NCI-H748 treated with DMSO at 0.1 percent for 48 hours (cell line): ENCODE measurements at places on chromosomes 5 and 9.

GRCh38 chr5:148808864-148809642 lies 17.4 kb upstream of the ADRB2 start:
- peak; percentile 23 for DNase-seq

DNA sequence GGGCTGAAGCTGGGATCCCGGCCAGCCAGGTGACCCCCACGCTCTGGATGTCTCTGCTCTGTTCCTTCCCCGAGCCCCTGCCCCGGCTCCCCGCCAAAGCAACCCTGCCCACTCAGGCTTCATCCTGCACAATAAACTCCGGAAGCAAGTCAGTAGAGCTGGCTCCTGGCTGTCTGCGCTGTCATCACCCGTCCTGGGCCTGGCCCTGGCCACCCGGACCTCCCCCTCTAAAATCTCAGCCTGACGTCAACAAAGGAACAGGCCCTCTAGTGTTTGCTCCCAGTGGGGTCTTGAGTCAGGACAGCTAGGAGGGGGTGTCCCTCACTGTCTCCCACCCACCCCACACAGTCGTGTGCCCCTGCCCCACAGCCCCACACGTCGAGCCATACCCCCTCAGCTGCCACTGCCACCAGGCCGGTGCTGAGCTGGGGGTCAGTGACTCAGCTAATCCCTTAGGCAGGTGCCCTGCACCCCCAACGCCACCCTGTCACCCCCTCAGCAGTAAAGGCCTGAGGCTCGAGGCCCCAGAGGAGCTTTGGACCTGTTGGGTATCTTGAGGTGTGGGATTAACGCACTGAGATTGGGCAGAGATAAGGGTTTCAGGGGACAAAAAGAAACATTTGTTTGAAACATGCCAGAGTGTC lies 1.1 kb upstream of the LCNL1 start:
- no peak for DNase-seq

DNA sequence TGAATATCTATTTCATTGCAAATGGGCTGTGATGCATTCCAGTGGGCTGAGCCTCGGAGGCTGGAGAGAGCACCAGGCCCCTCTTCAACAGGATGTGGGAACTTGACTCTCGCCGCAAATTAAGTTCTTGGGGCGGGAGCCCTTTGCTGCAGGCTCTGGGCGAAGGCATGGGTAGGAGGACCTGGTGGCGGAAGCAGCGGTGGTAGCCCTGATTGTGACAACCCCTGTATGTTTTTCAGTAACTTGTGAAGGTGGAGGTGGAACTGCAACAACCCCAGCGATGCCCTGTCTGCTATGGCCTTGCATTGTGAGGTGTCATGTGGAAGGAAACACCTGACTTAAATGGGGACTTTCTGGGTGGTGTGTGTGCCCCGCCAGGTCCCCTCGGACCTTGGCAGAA lies 9.4 kb downstream of the FYB1 start:
- no peak for DNase-seq

DNA sequence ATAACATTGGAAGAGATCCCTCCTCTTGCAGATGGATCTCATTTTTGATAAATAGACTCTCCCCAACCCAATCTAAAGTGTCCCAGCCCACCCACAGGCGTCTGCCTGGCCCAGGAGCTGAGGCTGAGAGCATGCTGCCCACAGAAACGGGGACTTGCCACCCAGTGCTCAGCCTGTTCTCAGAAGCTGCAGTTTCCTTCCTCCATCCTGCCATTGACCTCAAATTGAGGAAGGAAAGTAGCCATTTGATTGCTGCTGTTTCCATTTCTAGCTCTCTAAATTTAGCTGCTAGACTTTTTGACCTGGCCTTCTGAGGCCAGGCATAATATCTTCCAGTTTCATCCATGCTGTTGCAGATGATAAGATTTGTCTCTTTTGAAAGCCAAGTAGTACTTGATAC lies 31.1 kb upstream of the FRMD3 start:
- DNase-seq: no peak

DNA sequence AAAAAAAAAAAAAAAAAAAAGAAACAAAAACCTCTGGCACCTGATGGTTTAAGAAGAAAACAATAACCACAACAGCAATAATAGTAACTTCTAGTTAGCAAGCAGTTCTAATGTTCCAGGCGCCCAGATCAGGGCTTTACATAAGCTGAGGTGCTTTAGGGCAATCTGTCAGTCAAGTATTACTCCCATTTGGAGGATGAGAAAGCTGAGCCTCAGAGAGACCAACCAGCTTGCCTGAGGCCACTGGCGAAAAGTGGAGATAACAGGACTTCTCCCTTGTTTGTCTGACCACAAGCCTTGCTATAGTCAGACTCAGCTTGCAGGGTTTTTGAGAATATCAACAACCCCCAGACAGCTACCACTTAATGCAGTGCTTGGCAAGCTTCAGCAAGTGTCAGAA lies 83.5 kb upstream of the BOD1 start:
- no peak for DNase-seq

GRCh38 chr5:15690611-15691010 lies 190.6 kb downstream of the FBXL7 start:
- no peak for DNase-seq

- DNase-seq: no peak
These were observed 313.6 kb upstream of the CD180 start for GRCh38 chr5:67510204-67510603.

- no peak for DNase-seq
These were observed 158.0 kb upstream of the LHFPL2 start for GRCh38 chr5:78806544-78806943.

- DNase-seq: peak; percentile 86
These were observed 26.4 kb downstream of the ZDHHC11B start for GRCh38 chr5:757931-758697.

GRCh38 chr9:3475300-3476020 lies 50.3 kb downstream of the RFX3 start:
- DNase-seq: no peak

DNA sequence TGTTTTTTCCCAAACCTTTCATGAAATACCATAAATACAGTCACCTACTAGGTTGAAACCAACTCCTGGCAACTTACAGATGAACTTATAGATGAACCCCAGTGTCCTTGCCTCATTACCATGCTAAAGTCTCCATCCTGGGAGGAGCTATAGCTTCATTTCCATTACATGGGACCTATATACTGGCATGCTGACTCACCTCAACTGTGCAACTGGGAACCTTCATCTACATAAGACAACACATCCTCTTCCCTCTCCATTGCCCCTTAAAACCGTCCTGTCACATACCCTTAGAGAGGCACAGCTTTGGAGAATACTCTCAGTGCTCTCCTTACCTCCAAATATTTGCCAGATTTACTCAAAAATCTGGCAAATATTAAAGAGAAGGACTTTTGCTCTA lies 638.3 kb downstream of the HTR1A start:
- DNase-seq: no peak

- no peak for DNase-seq
These were observed 388.2 kb upstream of the RPS23 start for GRCh38 chr5:82666312-82666711.

DNA sequence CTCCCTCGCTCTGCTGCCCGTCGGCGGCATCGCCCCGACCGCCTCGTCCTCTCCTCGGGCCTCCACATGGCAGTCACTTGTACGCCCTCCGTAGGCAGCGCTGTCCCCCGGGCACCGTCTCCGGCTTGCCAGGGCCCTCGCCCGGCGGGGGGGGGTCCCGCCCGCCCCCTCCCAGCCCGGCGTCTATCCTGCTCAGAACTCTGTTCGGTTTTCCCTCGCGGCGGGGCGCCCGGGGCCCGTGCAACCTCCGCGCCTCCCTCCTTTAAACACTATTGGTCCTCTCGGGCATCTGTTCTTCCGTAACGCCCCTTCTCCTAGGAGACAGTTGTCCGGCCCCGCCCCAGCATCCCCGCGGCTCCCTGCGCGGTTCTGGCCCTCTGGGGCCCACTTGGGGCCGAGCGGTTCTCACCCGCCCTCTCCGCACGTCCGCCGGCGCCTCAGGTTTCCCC lies 831 bp downstream of the ODF2 start:
- DNase-seq: peak; percentile 68

- peak; percentile 50 for DNase-seq
These were observed at the start of gene DMRTA1 for GRCh38 chr9:22446589-22446949. Gene DMRTA1, plus strand, starts transcription at chr9:22446824. Its CDS starts 242 bp downstream, at chr9:22447066.

DNA sequence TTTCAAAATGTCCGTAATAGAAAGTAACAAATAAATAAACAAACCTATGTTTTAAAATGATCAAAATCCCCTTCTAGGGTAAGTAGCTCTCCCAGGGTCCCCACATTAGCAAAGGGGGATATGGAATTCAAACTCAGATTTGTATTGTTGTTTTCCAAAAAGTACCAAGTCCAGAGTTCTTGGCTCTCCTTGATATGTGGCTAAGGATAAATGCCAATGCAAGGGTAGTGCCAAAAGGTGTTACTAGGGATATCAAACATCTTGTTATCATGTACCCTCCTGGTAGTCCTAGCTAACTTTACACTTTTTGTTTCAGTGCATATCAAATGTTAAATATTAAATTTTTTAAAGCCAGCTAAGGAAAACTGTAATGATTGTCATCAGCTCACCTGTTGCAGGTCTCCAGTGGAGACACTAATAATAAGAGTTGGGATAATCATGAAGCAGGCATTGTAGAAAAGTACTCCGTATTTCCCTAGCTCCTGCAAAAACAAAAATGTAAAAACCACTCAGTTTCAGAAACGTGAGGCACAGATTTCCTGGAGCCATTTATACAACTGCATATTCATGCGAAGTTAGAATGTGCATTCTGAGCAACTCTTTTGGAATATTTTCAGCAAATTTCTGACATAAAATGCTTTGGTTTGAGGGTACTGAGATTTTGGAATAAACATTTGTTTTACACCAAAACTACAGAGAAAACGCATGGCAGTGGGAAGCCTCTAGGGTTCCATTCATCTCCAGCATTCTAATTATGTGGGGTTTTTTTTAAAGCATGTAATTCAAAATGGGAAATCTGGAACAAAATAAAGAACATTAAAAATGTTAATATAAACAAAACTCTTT lies 39.8 kb downstream of the SLC35D2 start:
- DNase-seq: no peak

DNA sequence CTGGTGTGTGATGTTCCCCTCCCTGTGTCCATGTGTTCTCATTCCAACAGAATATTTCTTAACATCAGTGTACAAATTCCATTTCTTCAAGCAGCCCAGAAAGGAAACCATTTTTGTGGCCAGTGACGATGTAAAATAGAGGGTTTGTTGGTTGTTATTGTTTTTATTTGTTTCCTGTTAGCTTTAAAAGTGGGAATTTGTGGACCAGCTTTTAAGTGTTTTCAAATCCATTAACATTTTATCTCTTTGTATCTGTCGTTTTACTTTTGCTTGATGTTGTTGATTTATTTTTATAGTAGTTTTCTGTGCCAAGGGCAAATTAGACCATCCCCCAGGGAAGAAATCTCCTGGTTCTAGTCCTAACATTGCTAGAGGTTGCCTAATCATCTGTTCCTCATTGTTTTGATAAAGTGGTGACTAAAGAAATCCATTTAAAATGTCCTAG lies 100.0 kb downstream of the GDNF start:
- no peak for DNase-seq

GRCh38 chr9:137007108-137007815 lies 10.9 kb upstream of the CLIC3 start:
- DNase-seq: no peak

- DNase-seq: no peak
These were observed 87.6 kb downstream of the ADAMTS6 start for GRCh38 chr5:65394087-65394486.

DNA sequence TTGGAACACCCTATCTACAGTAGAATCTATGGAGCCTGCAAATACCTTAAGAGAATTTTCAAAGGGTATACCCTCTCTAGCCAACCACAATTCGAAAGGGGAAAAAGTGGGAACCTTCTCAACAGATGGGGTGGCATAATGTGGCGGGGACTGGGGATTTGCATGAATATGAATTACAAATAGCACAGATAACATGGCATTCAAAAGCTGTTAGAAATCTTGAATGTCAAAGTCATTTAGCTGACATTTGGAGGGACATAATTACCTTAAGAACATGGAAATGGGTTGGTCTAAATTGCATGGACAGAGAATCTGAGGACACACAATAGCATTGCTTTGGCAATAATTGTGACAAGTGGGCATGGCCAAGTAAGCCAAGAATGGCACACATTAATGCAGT lies 23.2 kb upstream of the TYRP1 start:
- no peak for DNase-seq

GRCh38 chr5:77630114-77630680 lies 8.3 kb downstream of the OTP start:
- peak; percentile 56 for DNase-seq

GRCh38 chr5:81268521-81269196 lies 32.7 kb upstream of the ZCCHC9 start:
- DNase-seq: no peak

DNA sequence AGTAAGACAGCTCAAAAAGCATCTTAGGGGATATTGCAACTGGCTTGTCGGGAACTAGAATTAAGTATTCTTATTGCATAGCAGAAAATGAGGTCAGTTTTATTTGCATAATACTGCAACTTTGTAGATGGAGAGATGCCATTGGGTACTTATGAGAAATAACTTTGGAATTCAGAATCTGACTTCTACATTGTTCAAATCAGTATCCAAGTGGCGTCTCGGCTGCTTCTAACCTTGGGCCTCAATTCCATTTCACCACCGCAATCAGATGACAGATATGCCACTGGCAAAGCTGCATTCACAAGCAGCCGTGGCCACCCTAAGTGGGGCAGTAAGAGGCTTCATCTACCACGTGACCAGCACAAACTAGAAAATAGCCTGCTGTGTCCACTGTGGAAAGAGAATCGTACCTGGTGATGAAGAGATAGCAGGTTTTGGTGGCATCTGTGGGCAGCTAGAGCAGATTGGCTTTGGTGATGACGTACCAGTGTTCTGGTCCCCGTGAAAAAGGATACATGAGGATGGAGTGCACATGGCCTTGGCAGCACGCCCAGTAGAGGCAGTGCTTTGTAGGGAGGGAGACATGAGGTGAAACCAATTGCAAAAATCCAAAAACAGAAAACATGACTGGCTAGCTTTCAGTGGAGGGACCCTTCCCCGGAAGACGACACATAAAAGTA lies 116.6 kb downstream of the KLHL3 start:
- peak; percentile 8 for DNase-seq

- DNase-seq: no peak
These were observed 904.7 kb downstream of the TLE1 start for GRCh38 chr9:80784647-80785046.

- no peak for DNase-seq
These were observed 18.3 kb downstream of the CCNJL start for GRCh38 chr5:160293901-160294561.

- DNase-seq: no peak
These were observed 607.6 kb downstream of the PTPRD start for GRCh38 chr9:10005206-10005605.

- DNase-seq: no peak
These were observed 25.2 kb downstream of the HOMER1 start for GRCh38 chr5:79488775-79489174.

- DNase-seq: no peak
These were observed 266.4 kb downstream of the ZNF608 start for GRCh38 chr5:124480022-124480421.

DNA sequence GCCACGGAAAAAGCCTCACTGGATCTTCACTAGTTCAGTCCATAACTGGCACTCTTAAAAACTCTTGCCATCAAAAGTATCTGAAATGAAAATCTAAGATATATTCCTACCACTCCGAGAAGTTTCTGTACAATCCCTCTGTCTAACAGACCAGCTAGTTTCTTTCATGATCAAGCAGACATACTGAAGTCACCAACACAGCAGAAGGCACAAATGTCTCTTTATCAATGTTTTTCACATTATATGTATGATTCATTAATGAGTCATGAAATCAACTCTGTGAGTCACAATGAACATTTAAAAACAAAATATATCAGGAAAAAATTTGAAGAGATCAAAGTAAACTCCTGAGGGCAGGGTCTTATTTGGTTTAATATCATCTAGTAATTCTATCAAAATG lies 50.8 kb downstream of the F2R start:
- no peak for DNase-seq
